ENCODE measurements at places on chromosomes 3 and 15.
A peak's percentile ranks its signal among the peaks of the same experiment; 100 is the strongest.

DNA sequence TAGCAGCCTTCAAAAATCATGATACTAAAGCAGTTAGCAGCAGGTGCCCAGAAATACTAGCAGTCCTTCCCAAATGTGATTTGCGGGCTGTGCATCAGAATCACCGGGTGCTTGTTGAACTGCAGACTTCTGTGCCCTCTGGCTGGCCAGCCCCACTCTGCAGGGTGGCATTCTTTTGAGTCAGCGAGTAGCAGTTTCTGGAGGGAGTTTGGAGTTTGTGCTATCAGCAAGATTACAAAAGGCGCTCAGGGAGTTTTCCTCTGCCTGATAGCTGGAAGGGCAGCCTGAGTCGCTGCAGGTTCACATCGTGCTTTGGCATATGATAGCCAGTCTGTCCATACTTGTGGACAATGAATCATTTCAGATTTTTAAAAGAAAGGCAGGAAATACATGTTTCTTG lies 57.6 kb downstream of the CLDN11 start:
- DNase-seq, result no peak

GRCh38 chr15:41285285-41285684 lies 47.1 kb downstream of the OIP5 start:
- DNase-seq, result no peak

DNA sequence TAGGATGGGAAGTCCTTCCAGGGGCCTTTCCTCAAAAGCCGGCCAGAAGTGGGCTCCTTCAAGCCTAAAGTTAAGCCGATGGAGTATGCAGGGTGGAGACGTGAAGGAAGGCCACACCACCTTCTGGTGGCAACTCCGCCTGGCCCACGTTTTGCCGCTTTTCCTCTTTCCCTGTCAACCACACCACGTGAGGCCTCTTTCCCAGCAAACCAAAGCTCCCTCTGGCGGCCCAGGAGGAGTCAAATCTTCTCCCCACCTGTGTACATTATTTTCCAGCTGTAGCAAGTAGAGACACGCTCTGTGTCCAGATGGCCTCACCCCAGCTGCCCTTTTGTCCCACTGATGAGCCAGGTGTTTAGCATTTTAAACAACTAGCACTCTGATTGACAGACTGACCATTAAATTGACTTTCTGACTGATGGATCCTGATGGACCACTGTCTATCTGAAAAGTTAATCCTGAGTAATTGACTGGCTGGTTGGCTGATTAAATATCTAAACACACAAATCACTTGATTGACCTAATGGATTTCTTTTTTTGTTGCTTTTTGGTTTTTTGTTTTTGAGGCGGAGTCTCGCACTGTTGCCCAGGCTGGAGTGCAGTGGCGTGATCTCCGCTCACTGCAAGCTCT lies 59.6 kb upstream of the ZBTB38 start:
- DNase-seq, result no peak

DNA sequence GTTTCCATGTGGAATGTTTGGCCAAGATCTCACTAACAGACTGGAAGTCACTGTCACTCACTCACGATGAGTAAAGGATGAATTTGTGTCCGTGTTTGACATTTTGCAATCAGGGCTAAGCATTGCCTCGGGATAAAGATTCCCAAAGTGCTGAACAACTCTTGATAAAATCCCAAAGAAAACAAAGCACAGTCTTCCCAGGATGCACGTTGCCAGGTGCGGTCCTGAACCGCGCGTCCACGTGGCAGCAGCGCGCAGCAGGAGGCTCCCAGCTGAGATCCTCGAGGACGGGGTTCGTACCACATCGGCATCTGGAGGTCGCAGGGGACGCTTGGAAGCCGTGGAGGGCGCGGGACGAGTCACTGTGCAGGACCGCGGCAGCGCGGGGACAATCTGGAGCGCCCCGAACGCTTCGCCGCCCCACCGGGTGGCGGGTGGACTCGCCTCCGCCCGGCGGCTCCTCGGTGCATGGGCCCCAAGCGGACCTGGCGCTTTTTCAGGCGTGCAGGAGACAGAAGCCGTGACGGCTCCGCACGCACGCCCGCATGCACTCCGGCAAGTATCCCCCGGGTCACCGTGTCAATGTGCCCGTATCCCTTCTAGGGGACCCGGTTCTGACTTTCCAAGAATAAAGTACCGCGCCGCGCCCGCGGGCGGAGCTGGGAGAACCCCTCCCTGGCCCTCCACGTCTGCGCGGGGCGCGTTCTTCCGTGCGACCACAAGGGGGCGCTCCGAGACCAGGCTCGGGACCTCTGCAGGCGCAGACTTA lies 17.7 kb downstream of the CPN2 start:
- peak; percentile 64 for DNase-seq

DNA sequence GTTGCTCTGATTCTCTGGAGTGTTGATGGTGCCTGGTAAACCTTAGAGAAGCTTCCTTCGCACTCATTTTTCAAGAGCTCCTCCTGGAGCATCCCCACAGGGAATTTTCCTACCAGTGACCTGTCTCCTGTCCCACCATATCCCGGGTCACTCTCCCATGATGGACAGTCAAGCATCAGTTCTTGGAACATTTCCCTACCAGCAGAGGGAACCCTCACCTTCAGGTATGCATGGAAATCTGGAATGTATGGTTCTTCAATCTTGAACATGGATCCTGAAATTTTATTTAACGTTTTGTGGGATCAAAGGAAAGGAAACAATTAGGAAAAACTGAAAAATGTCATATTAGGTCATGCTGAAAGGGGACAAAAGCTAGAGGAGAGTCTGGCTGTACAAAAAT lies 153.8 kb downstream of the SPATA16 start:
- no peak for DNase-seq

GRCh38 chr3:23052620-23053019 lies 150.5 kb upstream of the UBE2E2 start:
- no peak for DNase-seq

GRCh38 chr3:157089455-157090221 lies 70.3 kb downstream of the CCNL1 start:
- no peak for DNase-seq

DNA sequence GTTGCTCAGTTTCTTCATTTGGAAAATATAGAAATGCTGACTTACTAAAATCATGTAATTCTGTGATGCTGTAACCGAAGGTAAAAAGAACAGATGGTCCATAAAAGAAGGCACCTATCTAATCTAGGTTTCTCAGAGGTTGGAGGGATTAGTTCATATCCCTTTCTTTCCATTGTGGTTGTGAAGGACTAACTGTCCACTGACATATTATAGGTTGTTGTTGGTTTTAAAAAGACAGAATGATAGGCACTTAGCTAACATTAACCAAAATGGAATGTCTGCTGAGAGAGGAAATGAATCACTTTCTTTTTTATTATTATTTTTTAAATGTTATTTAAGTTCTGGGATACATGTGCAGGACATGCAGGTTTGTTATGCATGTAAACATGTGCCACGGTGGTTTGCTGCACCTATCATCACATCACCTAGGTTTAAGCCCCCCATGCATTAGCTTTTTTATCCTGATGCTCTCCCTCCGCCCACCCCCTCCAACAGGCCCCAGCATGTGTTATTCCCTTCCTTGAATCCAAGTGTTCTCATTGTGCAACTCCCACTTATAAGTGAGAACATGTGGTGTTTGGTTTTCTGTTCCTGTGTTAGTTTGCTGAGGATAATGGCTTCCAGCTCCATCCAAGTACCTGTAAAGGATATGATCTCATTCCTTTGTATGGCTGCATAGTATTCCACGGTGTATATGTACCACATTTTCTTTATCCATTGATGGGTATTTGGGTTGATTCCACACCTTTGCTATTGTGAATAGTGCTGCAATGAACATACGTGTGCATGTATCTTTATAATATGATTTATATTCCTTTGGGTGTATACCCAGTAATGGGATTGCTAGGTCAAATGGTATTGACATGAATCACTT lies 45.8 kb downstream of the ALDH1A2 start:
- DNase-seq, result no peak

- no peak for DNase-seq
Observed at GRCh38 chr3:156782921-156783320, 43.2 kb upstream of the LEKR1 start.

DNA sequence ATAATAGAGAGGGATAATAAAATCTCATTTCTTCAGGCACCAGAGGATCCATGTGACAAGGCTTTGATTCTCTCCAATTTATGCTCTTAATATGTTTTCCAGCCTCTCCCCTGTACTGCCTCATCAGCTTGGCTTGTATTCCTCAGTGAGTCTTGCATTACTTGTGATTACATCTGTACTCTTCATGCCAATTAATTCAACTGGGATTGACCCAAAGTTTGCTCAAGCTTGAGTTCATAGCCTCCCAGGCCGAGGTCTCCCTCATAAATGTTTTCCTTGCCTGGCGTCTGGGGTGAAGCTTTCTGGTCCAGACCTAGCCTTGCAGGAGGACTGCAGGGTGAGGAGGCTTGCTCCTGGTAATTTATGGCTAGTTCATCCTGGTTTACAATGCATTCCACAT lies 146.9 kb downstream of the CHST2 start:
- DNase-seq, result no peak

DNA sequence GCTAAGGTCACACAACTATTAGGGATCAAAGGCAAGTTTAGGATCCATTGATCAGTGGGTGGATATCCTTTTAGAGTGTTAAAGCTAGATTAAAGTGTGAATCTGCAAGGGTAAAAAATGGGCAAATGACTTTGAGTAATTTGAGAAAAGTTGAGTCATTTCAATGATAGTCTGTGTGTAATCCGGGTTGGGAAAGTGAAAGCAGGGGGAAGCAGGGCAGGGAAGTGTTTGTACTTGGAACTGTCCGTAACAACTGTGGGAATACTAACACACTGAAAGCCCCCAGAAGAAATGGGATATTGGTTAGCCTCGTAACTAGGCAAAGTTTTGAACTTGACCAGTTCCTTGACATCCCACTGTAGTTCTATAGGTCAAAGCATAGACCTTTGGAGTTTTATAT lies 187.2 kb upstream of the SLITRK3 start:
- no peak for DNase-seq

DNA sequence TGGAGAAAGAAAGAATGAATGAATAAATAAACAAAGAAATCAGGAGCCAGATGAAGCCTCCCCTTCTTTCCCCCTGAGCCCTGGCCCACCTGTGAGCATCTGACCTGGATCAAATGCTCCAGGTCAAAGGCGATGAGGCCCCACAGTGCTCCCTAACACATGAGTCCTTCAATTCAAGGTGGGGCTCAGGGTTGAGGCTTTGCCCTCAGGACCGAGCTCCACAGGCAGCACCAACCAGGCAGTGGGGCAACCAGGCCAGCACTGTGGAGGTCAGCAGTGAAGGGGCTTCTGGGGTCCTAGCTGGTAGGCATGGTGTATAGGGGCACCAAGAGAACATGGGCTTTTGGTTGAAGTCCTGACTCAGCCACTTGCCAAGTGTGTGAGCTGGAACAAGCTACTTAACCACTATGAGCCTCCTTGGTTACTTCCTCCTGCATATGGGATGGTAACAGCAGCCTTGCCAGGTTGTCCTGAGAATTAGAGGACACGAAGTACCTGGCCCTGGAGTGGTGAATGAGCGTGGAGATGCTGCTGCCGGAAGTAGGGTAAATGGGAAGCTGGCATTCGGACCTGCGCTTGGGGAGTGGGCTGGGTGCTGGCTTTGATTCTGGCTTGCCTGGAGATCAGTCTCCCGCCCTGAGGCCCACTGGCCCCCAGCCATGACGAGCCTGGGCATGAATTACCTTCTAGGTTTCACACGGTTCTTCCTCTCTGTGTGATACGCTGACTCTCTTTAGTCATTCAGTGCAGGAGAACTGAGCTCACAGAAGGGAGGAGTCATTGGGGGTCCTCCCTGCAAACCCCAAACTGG lies 10.0 kb upstream of the PAQR5 start:
- DNase-seq, result no peak

DNA sequence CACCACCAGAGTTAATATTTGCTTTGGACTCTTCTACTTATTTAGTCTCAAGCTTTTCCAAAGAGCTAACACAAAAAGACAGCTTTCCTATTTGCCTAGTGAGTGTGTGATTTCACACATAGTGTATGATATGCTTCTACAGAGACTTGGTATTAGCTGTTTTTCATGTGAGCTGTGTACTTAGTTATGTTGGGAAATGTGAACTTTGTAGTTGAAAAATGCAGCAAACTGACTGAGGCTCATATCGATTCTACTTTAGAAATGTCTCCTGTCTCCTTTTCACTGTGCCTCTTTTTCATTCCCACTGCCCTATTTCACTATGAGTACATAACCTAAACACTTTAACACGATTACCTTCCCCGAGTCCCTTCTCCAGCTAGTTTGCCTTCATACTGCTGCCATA lies 136.5 kb downstream of the ALCAM start:
- no peak for DNase-seq

- DNase-seq, result no peak
Observed at GRCh38 chr15:88607951-88608350, 13.2 kb upstream of the AEN start.

DNA sequence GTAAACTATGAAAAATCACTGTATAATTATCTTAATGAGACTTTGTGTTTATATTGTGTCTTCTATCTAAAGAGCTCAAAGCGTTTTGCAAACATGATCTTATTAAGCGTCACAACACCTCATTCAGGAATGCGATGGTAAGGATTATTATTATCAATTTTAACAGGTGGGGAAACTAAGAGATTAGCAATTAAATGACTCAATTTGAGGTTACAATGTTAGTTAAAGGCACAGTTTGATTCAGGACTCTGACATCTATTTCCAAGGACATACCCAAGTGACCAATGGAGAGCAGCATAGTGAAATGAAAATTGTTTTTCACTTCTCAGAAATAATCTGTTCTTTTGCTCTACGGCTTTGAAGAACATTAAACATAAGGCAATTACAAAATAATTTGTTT lies 74.6 kb downstream of the FMN1 start:
- DNase-seq, result no peak

DNA sequence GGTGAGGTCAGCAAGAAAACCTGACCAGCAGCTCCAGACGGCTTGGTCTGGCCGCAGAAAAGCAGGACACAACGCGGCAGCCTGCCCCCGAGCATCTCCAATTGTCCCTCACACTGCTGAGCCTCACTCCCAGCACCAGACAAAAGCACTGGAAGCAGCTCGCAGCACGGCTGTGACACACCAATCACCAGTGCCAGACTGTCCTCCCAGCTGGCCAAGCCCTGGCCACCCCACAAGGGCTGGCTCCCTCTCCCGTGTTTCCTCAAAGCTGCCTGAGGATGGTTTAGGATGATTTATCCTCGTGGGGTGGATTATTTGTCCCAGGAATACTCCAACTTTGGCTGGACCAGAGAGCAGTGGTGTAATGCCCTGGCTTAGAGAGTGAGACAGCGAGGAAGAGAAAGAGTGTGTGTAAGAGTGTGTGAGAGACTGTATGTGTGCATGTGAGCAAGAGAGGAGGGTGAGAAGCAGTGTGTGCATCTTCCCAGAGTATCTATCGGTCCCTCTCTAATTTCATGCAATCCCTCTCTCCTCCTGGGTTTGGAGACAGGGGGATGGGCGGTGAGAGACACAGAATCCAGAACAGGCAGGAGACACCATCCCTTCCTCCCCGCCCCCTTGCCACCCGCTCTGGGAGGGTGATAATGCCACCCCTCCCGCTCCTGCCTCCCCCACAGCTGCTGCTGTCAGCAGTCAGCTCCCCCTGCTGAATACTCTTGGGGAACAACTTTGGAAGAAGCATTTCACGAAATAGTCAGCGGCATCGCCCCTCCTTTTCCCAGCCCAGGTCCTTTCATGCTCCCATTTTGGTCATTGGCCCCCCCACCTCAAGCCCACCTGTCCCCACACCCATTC lies 34.2 kb downstream of the SEMA5B start:
- no peak for DNase-seq

GRCh38 chr3:122324871-122325323 lies at the start of gene CSTA:
TSS of gene CSTA (plus strand) at chr3:122325248. CDS start at chr3:122325293, 45 bp downstream.
- DNase-seq, result no peak

Measured in smooth muscle cell of the brain vasculature (primary cell).